Foreskin melanocyte (primary cell): ENCODE measurements at places on chromosomes 13 and 19.

DNA sequence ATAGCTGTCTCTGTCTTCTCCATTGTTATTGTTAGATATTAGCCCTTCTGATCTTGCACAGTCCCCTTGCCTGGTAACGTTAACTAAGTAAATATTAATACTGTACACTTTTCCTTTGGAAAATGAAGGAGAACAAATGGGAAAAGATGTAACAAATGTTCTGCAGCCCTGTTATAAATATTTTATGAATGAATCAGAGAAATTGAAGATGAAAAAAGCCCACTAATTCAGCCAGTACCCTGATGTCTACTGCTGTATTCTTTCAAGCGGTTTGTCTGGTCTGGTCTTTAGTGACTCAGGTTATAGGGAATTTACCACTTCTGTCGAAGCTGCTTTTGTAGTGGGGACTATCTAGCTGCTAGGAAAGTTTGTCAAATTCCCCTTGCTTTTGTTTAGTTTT, 121.0 kb downstream of the COG6 start:
- DNase-seq: no peak

- no peak for DNase-seq
These were observed 202.9 kb upstream of the KLHL1 start for GRCh38 chr13:70311191-70311590.

DNA sequence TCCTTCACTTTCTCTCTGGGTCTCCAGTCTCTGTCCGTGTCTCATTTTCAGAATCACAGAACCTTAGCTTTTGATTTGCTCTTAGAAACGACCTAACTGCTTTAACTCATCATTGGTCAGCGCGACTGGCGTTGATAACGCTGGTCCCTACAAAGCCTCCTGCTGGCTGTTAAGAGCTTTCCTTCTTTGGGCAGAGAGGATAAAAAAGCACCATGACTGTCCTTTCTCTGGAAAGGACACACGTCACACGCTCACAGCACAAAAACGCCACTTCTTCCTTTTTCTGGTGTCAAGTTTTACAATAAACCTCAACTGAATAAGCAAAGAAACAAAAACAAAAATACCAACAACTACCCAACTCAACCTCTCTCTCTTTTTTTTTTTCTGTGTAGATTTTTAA, 1.7 kb upstream of the KLK12 start:
- DNase-seq: no peak

GRCh38 chr19:58166268-58166667, 15.7 kb upstream of the ZNF329 start:
- DNase-seq: no peak

DNA sequence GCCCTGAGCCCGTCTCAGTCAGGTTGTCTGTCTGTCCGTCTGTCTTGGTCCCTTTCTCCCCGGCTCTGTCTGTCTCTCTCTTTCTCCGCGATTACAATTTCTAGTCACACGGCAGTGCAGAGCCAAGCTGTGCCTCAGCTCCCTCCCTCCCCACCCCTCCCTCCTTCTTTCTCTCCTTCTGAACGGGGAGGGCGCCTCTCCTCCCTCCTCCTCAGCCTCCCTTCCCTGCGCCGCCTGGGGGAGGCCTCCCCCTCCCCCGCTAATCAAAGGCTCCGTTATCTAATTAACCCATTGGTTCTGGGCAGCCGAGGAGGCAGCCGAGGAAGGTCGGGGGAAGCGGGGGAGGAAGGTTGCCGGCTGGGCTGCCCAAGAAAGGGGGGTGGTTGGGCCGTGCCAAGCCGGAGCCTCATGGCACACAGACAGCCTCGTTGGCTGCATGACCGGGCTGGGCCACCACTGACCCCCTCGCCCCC, 16.5 kb downstream of the LRRC4B start:
- no peak for DNase-seq

DNA sequence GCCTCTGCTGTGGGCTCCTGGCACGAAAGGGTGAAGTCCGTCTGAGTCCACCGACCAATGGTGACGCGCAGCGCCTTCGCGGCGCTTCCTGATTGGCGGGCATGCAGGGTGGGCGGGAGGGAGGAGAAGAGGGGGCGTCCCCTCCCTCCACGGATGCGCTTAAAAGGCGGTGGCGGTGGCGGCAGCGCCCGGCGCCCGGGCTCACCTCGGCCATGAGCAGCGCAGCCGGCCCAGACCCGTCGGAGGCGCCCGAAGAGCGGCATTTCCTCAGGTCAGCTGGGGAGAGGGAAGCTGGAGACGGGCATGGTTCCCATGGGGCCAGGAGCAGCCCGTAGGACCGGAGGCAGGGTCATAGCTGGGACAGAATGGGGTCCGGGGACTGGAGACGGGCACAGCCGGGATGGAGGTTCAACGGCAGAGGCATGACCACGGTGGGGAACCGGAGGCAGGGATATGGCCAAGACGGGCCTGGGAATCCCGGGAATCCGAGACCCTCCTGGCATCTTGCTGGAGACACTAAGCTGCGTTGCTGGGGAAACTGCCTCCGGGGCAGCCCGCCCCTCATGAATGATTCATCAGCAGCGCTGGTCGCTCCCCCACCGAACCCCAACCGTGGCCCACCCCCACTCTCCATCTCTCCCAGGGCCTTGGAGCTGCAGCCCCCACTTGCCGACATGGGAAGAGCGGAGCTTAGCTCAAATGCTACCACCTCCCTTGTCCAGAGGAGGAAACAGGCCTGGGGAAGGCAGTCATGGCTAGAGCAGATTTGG, at the start of gene YJEFN3:
Gene YJEFN3, plus strand, starts transcription at position 191 of the 770 bp plus-strand sequence. Its CDS starts 22 bp downstream, at position 213.
- DNase-seq: no peak

GRCh38 chr13:98297051-98297450, 120.0 kb upstream of the RNF113B start:
- no peak for DNase-seq

GRCh38 chr13:86877441-86877840, 793.7 kb upstream of the SLITRK5 start:
- no peak for DNase-seq
